Calu3 (cell line): ENCODE measurements at places on chromosomes 5 and 9.

GRCh38 chr9:125638239-125639045 is 68.6 kb downstream of the MAPKAP1 start:
- DNase-seq: no peak

DNA sequence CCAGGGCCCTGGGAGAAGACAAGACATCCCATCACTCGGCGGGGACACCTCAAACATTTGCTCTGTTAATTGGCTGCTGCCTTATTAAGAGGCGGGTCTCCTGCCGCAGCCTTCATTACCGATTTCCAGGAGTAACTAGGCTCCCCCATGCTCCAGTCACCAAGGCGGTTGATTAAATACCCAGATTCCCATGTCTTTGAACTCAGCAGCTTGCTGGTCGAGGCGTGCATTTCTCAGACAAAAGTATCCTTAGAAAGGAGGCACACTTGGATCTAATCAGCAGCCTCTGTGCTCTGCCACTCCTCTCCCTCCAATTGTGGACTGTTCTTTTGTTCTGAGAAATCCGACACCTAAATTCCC is 228.8 kb downstream of the FSTL4 start:
- DNase-seq: no peak

GRCh38 chr5:72673623-72674022 is 142.8 kb upstream of the TNPO1 start:
- no peak for DNase-seq

DNA sequence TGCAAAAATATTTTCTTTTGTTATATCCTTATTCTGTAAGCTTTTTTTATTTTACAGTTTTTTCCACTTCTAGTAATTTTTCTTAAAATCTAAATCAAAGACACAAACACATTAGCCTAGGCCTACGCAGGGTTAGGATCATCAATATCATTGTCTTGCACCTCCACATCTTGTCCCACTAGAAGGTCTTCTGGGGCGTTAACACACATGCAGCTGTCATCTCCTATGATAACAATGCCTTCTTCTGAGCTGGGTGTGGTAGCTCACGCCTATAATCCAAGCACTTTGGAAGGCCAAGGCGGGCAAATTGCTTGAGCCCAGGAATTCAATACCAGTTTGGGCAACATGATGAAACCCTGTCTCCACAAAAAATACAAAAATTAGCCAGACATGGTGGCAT is 78.9 kb upstream of the LRRC70 start:
- no peak for DNase-seq

DNA sequence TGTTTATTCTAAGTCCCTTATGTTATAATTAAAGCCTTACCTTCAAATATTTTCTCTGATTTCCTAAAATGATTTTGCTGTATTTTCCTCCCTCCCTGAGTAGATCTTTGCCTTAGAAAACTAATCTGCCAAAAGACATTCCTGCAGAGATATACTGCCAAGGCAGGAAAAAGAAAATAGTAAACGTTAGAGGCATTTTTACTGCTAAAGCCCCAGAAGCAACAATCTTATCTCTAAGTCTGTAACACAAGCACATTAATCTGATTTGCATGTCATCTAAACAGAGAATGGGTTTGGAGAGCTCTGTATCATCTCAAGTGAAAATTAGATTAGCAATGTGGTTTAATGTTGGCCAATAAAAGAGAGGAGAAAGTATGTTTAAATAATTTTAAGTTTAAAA is 847.7 kb downstream of the MAT2B start:
- no peak for DNase-seq

GRCh38 chr9:86908261-86908660 is 39.0 kb downstream of the GAS1 start:
- no peak for DNase-seq

DNA sequence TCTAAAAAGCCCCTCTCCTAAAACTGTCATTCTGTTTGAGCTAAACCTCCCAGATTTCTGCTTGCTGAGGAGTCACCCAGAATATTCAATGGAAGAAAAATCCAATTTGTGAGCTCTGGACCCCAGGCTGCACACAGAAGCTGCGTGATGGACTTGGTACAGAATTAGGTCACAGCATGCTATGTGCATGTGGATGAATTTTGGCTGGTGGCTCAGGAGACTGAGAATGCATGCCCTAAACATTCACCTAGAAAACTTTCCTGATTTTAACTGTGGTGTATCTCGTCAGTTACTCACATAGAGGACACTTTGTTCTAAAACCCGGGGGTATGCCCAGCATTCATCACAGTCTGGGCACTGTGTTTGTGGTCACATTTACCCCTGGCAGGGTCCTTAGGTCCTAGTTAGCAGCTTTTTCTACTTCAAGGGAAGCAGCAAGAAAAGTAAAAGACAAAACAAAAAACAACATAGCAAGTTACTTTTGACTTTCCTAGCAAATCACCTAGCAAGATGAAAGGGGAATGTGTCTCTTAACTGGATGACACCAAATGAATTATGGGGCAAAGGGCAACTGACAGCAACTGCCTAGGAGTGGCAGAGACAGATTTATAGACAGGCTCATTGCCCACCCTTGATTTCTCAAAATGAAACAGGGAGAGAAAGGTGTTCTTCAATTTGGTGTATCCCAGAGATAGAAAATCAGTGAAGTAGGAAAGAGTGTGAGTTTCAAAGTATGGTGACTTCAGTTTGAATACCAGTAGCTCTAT is 8.3 kb upstream of the SHROOM1 start:
- DNase-seq: no peak

- DNase-seq: no peak
These were observed 6.8 kb downstream of the RPL12 start for GRCh38 chr9:127444283-127444920.

GRCh38 chr9:96612105-96612965 is 7.3 kb downstream of the CDC14B start:
- DNase-seq: peak; percentile 9

DNA sequence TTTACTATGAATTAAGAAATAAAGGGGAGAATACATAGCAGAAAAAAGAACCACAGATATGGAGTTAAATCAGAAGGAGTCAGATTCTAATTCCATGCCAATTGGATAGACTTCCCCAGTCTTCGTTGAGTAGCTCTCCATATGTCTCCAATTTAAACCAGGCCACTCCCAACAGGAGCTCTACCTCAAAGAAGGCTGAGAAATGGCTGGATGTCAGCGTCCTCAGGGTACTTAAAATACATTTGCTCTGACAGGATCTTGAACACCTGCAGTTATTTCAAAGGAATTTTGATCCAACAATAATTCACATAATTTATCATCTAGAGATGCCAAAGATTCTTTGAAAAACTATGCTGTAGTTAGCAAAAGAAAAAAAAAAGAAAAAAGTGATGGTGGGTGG is 133.9 kb upstream of the FBN2 start:
- no peak for DNase-seq

DNA sequence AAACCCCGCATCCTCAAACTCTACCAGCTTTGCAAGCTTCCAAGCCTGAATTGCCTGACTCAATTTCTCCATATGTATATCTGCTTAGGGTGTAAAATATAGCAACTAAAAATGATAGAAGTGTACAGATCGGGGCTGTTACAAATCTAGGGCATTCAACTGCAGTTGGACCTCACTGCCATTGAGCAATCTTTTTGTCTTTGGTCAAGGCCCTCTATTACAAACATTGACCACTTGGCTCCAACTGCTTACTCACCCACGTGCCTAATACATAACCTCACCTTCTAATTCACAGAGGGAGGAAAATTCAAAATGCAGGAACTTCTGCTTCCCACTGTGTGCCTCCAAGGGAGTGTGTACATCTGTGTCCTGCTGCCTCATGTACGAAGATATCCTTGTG is 10.0 kb downstream of the LRRC70 start:
- DNase-seq: no peak

GRCh38 chr5:16313761-16314160 is 134.2 kb upstream of the MARCHF11 start:
- DNase-seq: no peak

GRCh38 chr5:178527458-178528307 is 62.5 kb downstream of the COL23A1 start:
- DNase-seq: no peak

DNA sequence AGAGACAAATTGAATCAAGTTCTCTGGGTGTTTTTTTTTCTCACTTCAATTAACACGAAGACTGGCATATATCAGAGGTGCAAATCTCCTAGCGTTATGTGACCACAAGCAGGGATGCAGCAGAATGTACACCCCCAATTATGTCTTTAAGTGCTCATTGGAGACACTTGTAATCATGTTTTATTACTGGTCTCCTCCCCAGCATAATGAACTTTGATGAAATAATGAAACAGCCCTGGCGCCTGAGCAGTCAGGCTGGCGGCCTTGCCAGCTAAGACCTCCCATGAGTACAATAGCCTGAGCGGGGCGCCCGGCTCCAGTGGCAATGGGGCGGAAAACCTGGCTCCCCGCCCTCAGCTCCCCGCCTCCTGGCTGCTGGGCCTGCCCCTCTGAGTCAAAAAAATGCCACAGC is 209.4 kb upstream of the MSX2 start:
- no peak for DNase-seq

DNA sequence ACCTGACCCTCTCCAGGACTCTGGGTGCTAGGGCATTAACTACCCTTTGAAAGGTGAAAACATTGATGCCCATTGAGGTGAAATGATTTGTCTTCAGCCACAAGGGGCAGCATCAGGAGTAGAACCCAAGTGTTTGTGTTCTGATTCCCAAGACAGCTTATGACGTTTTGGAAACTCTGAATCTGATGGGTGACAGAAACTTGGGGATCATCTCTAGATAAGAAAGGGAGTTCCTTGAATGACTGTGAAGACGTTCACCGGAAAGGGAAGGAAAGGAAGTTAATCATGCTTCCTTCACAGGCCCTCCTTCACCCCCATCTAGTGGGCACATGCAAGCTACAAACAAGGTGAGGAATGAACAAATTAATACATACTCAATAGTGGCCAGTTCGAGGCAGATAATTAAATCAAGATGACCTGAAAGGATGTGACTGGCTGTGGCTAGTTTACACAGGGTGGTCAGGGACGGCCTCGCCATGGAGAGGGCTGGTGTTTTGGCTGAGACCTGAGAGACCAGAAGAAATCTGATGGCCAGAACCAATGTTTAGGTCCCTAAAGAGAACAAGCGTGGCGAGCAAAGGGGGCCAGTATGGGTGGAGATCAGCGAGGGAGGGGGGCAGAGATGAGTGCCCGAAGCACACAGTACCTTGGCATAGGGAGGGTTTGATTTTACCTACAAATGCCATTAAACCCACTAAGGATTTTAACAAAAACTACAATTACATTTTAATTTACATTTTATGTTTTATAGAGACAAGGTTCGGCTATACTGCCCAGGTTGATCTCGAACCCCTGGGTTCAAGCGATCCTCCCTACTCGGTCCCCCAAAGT is 937 bp upstream of the SLC26A2 start:
- DNase-seq: peak; percentile 52
